ENCODE measurements at places on chromosomes 7 and 10.

DNA sequence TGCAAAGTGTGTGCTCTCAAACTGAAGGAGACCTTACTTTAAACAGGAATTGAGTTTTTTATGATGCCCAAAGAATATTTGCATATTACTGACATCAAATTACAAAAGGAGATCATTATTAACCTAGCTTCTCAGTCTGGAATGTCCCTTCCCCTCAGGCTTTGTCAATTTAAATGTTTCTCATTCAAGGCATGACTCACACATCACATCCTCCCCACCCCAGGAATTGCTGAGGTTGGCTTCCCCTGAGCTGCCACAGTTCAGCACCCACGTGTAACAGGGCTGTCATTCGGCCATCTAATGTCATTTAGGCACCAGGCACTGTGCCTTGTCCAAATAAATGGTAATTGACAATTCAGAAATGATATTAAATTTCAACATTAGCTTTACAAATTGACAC is 305.9 kb upstream of the MGMT start:
- DNase-seq = no peak

- no peak for DNase-seq
Observed at GRCh38 chr10:62450912-62451610, 76.9 kb downstream of the ZNF365 start.

GRCh38 chr10:62374862-62375710 is 917 bp downstream of the ZNF365 start:
- no peak for DNase-seq

DNA sequence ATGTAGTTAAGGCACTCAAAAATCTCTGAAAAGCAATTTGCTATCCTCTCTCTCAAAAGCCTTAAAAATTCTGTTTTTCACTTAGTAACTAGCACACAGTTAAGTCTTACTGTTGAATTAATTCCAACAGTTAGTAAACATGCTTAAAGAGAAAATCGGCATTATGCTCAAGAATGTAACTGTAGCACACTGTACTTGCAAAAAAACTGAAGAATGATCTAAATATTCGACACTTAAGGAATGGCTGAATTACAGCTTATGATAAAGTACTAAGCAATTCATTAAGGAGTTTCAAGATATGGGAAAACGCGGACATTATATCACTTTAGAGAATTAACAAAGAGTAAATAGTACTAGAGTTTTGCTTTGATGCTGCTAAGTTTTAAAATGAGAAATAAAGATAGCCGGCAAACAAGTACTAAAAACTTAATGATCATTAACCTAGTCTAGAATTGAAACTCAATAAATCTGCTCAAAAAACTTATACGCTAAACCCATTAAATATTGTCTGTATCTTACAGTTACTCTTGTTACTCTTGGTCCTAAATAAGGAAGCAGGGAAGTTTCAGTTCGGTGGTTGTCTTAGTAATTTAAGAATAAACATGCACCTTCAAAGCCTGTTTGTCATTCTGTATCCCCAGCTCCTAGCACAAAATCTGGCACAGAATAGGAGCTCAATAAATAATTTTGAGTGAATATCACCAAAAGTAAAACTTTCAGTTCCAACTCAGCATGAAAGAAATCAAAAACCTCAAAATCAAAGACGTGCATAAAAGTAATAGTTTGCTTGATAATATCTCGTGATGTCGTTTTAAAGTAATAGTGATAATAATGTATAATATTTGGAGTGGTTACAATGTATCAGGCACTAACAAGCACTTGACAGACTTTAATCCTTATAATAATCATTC is 1.2 kb downstream of the TRDMT1 start:
- no peak for DNase-seq

GRCh38 chr7:37083311-37084096 is 359.2 kb upstream of the AOAH start:
- peak; percentile 23 for DNase-seq

DNA sequence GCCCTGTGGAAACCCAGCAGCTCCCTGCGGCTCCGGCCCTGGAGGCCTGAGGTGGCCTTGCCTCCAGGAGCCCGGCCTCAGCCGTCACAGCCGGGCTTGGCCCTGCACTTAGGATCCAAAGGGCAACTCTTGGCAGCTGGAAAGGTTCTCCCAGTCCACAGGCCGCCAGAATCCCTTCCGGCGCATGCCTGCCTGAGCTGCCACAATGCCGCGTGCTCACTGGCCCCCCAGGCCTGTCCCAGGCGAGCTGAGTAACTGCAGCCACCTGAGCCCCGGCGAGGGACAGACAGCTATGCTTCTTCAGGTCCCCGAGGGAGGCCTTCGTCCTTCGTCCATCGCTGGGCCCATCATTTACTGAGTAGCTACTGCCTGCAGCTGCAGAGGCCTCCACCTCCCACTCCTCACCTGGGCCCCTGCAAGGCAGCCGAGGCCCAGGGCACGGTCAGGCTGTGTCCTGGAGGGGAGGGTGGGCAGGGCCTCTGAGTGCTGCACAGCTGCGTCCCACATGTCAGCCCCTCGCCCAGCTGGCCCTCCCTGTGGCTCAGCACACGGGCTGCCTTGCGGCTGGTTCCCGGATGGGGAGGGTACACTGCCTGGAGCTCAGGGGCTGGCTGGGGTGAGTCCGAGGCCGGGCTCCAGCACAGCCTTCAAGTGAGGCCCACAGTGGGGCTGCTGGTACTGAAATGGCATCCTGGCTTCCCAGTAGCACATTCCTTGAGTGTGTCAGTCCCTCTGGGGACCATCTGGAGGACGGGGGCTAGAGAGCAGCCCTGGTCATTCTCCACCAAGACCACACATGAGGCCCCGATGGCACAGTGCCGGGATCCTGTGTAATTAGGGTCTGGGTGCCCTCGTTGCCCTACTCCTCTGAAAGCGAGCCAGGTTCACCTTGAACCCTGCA is 172.5 kb downstream of the ELFN1 start:
- no peak for DNase-seq

GRCh38 chr7:120273476-120273975 is 551 bp downstream of the KCND2 start:
- peak; percentile 53 for DNase-seq

- DNase-seq = no peak
Observed at GRCh38 chr7:4894482-4894881, 11.0 kb upstream of the RADIL start.

DNA sequence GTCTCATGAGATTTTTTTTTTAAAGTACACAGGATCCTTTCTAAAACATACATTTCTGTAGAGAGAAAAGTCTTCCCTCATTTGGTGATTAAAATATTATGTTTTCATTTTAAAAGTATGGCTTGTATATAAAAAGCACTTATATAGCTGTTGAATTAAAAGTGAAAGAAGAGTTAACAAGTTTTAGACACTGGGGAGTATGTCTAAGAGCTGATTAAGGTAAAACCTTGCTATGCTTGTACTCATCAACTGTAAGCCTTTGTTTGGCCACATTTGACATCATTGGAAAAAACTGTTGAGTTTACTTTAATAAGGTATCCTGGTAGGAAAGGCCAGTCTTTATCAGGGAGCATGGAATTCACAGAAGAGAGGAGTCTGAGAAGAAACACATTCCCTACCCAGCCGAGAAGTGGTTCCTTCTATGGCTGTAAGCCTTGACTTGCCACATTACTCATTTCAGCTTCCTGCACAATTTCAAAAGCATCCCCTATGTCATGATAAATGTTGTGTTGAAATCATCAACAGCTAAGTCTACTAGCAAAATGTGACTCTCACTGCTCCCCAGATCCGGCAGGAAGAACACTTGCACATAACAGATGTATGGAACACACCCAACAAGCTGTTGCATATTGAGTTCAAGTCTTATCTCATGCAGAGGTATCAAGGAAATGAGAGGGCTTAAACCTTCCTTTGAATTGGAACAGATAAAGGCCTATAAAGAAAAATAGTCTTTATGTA is 171.8 kb upstream of the CDK1 start:
- peak; percentile 32 for DNase-seq

DNA sequence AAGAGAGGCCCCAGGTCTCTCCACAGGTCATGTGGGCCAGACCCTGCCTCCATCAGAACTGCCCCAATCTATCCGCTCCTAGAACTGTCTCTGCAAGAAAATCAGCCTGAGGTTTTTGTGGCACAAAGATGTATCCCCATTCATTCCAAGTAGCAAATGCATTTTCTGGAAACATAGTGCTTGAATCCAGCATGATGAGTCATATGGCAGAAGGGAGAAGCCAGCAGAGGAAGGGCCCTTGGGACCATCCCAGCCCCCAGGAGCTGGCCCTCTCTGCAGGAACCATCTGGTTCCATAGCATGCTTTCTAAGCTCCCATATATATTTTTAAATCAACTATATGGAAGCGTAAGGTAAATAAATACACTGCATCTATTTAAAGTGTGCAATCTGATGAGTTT is 563.2 kb downstream of the GALNT17 start:
- peak; percentile 91 for DNase-seq

DNA sequence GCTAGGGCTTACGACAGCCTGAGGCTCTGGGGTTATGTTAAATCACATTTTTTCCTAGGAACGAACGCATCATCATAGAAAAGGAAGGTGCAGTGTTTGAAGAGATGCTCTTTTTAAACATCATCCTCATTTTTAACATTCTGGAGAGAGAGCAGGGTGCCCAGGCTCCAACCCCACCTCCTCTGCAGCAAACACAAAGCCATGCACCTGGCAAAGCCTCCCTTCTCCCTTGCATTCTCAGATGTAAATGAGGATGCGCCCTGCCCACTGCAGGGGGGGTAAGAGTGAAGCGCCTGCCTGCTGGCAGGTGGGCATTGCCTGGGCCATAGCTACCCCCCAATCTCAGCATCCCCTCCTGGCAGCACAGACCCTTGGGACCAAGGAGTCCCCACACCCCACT is 92.4 kb downstream of the PTPRN2 start:
- DNase-seq = no peak

DNA sequence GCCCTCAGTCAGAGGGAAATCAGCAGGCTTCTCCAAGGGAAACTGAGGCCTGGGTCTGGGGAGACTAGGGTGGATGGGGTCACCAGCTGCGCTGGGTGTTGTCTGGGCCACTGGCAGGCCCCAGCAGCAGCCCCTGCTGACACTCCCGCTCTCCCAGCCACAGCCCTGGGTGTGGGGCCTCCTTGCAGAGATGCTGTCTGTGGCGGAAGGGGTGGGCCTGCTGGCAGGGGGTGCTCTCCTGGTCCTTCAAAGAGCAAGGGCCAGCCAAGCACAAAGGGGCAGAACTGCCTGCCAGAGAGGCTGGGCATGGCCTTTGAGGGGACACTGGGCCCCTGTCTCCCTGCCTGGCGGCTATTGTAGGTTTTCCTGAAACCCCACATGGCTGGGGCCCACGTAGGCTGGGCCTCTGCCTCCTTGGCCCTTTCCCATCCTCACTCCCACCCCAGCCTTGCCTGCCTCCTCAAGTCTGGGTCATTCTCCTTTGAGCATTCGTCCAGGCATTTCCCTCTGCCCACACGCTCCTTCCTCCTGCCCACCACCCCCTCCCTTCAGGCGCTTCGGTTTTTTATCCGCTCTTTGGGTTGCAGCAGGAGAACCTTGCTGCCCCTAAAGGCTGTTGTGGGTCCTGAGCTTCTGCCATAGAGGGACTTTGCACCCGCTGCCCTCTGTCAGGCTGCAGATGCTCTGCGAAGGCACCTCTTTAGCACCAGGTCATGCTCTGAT is 9.1 kb downstream of the COL13A1 start:
- no peak for DNase-seq

DNA sequence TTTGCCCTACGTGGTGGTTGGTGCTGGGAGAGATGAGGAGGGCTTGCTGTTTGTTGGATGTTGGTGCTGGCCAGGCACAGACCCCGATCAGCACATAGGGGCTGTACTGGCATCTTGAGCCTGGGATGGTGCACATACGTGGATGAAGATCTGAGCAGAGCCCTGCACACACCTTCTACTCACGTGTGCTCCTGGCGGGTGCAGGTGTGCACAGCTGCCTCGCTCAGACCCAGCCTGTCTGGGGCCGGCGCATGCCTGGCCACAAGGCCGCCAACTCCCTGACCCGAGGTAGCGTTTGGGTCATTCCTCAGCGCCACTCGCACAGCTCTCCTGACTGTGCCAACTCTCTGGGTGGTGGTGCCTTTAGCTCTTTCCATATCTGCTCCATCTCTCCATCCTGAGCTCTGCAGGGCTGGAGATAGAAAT is 18.6 kb downstream of the PALD1 start:
- no peak for DNase-seq

DNA sequence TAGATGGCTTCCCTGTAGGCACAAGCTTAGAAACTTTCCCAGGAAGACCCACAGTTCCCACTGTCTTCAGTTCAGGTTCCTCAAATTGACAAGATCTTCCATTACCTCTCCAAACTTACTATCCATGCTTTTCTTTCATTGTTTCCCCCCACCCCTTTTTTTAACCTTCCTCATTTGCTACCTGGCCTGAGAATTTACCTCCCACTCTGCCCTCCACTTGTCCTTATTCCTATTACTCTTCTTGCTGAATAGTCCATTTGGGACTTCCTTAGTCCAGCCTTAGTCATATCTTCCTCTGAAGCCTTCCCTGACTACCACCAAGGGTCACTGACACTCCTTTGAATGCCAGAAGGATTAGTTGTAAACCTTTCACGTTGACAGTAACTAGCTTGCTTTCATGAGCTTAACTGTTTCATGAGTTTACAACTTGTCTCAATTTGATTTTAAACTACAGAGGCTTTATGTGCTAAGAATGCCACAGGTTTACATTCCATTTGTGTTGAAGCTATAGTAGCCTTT is 1.2 kb upstream of the CALU start:
- DNase-seq = no peak

DNA sequence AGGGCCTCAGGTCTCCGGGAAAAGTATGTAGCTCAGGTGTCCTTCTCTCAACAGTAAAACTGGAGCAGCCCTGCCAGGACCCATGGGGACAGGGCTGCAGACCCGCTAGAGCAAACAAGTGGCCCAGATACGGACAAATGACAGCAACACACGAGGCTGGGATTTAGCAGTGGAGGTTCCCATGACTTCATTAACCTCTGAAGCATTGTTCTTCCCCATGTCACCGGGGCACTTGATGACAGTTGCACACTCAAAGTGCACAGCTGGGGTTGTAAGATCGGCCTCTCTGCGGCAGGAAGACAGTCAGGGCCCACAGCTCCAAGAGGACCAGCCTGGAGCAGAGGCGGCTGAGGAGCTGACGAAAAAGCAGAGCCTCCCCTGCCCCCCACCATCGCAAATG is 12.5 kb upstream of the PODXL start:
- no peak for DNase-seq

Measured in NCI-H2171 treated with DMSO at 0.1 percent for 48 hours (cell line).